ENCODE measurements at places on chromosomes 7 and 10.

- no peak for DNase-seq
Observed at GRCh38 chr10:12416344-12417050, 67.2 kb downstream of the CAMK1D start.

GRCh38 chr7:111657018-111657417 is 94.7 kb upstream of the IMMP2L start:
- no peak for DNase-seq

- no peak for DNase-seq
Observed at GRCh38 chr7:132542895-132543294, 33.4 kb downstream of the PLXNA4 start.

DNA sequence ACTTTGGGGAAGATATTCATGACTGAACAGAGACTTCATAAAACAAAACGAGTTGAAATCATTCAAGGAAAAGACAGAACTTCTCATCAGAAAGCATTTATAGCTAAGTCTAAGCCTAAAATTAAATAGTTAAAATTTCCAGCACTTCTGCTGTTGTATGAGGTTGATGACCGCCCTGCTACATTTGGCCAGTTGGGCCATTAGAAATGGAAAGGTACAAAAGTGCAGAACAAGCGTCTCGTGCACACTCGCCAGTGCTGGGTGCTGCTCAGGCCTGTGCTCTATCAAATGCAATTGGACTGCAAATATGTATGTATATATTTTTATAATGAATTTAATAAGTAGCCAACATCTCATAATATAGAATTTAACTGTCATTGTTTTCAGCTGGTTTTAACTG is 34.4 kb upstream of the RNF32 start:
- DNase-seq, result no peak

- no peak for DNase-seq
Observed at GRCh38 chr7:28903730-28904577, 54.2 kb downstream of the TRIL start.

- DNase-seq, result no peak
Observed at GRCh38 chr7:494259-494687, 25.4 kb downstream of the PDGFA start.

DNA sequence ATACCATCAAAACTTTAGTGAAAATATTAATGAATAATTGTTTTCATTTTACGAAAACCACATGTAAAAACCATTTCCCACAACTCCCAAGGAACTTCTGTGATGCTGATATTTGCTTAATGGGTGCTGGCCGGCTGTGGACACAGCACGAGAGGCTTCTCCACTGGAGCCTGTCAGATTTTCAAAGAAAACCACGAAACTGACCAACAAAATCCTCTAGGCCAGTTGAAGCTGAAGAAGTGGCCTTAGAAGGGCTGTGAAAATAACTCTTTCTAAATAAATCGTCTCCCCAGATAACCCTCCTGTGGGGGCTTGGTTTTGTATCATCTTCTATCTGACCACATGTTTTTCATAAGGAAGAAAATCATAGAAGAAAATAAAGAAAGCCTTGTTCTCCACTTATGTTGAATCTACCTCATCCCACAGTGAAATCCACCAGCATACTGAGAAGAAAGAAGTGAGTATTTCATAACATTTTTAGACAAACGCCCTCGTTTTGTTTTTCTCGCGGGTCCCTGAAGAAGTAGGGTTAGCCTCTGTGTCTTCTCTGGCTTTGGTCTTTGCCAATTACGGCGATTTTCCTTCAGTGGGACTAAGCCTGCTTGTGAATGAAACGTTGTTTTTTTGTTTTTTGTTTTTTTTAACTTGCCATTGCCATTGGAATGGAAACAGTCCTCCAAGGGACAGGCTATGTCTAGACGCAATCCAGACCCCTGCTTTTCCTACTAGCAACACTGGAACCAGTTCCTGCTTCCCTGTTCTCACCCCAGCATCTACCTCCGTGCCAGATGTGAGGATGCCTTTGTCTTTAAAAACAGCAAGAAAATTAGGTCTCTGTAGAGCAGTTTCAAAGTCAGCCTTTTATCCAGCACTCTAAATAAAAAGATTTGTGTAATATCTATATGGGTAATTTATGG is 123.9 kb downstream of the ADAM12 start:
- no peak for DNase-seq

DNA sequence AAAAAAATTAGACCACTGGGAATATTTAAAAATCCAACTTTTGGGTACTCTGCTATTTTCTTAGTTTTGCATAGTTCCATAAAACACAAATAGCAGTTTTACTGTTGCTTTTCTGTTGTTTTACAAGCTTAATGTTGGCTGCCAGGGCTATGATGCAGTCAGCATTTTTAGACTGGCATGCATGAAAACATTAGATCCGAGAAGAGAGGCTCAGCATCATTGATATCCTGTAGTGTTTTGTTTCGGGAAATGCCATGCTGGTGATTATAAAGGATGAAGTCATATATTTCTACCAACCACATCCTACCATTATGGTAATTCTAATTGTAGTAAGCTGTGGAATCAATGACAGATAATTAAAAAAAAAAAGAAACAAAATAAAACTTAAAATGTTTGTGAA is 104.6 kb downstream of the MBL2 start:
- peak; percentile 41 for DNase-seq

DNA sequence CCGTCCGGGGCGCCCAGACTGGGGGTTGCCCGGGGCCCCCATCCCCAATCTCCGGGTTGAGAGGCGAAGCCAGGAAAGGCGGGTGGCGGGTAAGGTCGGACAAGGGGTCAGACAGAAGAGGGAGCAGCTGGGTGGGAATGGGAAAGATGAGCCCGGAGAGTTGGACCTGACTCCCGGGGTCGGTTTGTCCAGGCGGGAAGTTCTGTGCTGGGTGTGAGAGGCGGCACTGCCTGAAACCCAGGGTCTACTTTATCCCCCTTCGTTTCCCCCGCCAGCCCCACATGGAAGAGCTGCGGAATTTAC is 675 bp downstream of the SLC4A2 start:
- DNase-seq, result no peak

- DNase-seq, result no peak
Observed at GRCh38 chr10:72625276-72625607, 637 bp downstream of the MICU1 start.

- no peak for DNase-seq
Observed at GRCh38 chr7:33754933-33755928, 150.1 kb upstream of the BMPER start.

DNA sequence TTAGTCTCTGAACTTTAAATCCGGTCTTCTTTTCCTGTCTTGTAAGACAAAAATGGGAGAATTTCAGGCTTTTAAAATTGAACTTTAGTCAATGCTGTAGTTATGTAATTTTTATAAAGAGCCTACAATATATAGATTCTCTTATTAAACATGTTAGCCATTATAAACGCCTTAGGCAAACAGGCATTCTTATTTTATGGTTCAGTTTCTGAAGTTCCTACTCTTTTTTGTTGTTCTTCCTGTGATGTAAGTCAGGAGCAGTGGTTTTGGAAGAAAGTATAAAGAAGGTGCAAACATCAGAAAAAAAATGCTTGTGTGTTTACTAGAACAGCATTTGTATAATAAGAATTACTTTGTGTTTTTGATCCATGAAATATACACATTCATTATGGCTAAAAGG is 41.6 kb downstream of the BICC1 start:
- DNase-seq, result peak; percentile 54

GRCh38 chr7:17588730-17589129 is 290.3 kb downstream of the AHR start:
- DNase-seq, result no peak

- DNase-seq, result no peak
Observed at GRCh38 chr10:1472178-1472958, 265.0 kb downstream of the ADARB2 start.

DNA sequence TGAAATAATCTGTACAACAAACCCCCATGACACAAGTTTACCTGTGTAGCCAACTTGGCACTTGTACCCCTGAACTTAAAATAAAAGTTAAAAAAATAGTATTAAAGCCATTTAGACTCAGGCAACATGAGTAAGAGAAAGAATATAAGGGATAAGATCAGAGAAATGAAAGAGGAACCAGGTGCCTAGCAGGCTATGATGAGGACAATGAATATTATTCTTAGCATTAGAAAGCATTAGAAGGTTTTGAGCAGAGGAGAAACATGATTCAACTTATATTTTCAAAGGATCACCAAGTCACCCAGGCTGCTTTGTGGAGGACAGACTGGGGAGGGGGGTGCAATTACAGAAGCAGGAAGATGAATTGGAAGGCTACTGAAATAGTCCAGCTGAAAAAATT is 48.1 kb upstream of the TES start:
- DNase-seq, result no peak

- DNase-seq, result no peak
Observed at GRCh38 chr7:44064791-44065430, 456 bp downstream of the PGAM2 start.

GRCh38 chr7:150461520-150461919 is 11.1 kb downstream of the GIMAP8 start:
- no peak for DNase-seq

GRCh38 chr7:98826387-98826786 is 43.4 kb downstream of the TMEM130 start:
- no peak for DNase-seq

- no peak for DNase-seq
Observed at GRCh38 chr7:36668080-36668479, 56.2 kb downstream of the AOAH start.

- no peak for DNase-seq
Observed at GRCh38 chr7:142546452-142546851, 202.8 kb upstream of the PRSS1 start.

- DNase-seq, result peak; percentile 98
Observed at GRCh38 chr7:23470330-23471105, at the start of gene IGF2BP3. Gene IGF2BP3, minus strand, starts transcription at chr7:23470491. Its CDS starts 381 bp downstream, at chr7:23470110.

DNA sequence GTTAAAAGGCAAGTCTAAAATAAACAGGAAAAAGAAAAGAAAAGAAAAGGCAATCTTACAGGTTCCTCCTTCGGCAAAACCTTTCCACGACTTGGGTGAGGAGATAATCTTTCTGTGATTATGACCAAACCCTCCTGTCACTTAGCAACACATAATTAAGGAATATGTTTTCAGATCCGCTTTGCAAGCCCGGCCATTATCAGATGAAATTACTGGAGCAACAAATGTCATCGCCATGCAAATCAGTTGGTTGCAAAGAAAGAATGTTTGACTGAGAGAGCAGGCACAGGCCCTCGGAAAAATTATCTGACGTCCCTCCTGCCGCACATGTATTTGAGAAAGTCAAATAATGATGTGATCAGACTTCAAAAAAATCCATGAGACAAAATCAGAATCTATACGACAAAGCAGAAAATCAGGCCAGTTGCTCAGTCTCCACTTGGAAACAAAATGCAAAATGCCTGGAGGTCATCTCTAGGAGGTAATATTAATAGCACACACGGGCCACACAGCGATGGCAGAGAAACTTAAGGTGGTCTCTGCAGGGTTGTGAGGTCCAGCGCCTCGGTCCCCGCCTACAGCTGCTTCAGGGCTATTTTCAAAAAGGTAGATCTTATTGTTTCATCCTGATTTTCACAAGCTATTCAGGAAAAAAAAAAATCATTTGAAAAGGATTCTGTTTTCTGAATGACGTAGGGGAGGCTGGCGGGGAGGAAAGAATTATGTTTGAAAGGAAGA is 82.7 kb downstream of the ZRANB1 start:
- no peak for DNase-seq

- DNase-seq, result no peak
Observed at GRCh38 chr10:89257581-89257980, 6.0 kb upstream of the LIPA start.

DNA sequence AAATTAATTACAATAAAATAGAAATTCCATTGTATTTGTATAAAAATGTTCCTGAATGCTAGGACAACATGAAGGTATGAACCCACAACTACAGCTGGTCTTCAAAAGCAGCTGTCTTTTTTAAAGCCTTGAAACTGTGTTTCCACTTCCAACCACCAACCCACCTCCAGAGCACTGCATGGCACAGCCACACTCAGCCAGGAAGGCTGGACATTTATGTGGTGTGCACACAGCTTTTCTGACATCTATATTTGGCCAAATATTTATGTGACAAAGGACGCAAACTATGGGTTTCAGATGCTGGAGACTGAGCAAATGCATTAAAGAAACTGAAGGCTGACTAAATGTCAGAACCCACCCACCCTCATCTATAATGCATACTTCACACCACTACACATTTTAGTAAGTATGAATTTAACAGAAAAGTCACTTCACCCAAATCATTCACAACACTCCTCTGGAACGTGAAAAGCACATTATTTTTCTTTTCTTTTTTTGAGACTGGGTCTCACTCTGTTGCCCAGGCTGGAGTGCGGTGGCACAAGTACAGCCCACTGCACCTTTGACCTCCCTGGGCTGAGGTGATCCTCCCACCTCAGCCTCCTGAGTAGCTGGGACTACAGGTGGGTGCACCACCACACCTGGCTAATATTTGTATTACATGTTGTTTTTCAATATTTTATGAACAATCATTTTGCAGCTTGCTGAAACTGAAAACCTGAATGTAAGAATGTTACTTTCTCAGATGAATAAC is 27.9 kb upstream of the DAGLB start:
- DNase-seq, result no peak

- DNase-seq, result no peak
Observed at GRCh38 chr10:10865913-10866312, 151.8 kb upstream of the CELF2 start.

DNA sequence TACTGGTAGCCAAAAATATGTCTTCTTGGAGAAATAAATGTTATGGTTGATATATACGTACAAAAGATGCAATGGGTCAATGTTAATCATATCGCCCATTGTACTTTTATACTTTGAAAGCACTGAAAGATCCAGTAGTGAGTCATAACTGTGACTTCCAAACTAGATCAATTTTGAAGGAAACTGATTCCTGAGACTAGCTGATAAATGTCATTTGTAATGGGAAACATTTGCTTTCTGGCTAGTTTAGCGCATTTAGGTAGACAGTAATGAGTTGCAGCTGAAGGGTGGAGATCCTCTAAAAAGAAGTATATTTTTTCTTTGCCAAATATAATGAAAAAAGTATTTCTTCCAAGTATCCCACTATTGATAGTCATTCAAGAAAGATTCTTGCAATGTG is 53.5 kb upstream of the ARHGAP21 start:
- no peak for DNase-seq

GRCh38 chr7:103640031-103640779 is 194.2 kb upstream of the SLC26A5 start:
- DNase-seq, result peak; percentile 87

GRCh38 chr10:74086317-74086716 is 64.3 kb downstream of the AP3M1 start:
- DNase-seq, result no peak

DNA sequence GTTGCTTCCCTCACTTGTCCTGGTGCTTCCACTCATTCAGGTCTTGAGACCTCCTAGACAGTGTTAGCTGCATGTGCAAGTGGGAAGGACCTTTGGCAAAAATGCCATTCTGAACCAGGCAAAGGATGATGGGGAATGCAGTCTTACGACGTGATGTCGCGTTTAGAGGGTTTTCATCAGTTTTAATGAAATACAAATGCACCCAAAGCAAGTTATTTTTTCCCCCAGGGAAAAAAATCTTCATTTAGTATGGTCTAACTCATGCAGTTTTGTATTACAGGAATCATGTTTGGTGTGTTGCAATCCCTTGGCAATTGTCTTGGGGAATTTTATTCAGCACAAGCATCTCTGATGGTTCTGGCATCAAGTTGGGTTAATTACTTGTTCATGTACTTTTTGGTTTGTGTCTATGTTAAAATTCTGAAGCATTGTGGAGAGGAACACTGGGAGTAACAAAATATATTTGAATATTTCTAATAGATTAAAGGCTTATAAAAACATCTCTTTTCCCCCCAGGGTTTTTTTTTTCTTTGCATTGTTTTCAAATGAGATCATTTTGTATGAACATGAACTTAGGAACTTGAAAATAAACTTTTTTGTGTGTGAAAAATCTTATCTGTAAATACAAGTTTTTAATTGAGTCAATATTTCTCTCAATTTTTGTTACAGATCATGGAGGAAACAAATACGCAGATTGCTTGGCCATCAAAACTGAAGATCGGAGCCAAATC is 188.9 kb downstream of the BICC1 start:
- peak; percentile 85 for DNase-seq

- DNase-seq, result no peak
Observed at GRCh38 chr7:2283074-2283473, 31.2 kb downstream of the SNX8 start.

All from EL (cell line).